Activated CD8-positive, alpha-beta memory T cell treated with anti-CD3 and anti-CD28 coated beads, Interleukin-2, amount 10 ng/mL, durations not matched to agents 7 days and 5 days (primary cell): ENCODE measurements at places on chromosomes 7 and 10. TPM values are rescaled to one million over a fixed set of nuclear protein-coding genes. Genes with fewer than 3 reads are reported as not detected.

DNA sequence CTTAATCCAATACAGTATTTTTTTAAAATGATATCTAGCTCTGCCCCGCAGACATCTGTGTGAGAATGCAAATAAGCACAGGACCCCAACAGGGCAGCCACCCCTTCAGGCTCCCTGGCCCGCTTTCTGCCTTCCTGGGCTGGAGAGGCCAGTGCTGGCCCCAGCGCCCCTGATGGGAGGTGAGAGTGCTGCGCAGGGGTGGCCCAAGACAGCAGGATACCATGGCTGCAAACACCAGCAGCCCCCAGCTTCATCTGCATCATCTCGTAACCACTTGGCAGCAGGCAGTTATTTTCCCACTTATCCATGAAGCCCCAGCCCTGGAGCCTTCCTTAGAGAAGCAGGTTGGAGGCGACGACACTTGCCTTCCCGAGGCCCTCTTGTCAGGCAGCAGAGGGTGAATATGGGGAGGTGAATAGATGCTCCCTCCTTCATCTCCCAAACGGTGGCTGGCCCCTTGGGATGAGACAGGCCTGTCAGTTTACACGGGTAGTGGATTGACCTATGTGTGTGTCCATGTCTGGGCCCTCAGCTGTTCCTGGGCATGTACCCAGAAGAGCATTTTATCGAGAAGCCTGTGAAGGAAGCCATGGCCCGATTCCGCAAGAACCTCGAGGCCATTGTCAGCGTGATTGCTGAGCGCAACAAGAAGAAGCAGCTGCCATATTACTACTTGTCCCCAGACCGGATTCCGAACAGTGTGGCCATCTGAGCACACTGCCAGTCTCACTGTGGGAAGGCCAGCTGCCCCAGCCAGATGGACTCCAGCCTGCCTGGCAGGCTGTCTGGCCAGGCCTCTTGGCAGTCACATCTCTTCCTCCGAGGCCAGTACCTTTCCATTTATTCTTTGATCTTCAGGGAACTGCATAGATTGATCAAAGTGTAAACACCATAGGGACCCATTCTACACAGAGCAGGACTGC is 71.2 kb downstream of the ALOX5 start:
- no peak for DNase-seq

SNCG gene
- not detected for total RNA-seq

GRCh38 chr7:18494821-18495408 is 634 bp upstream of the HDAC9 start:
- DNase-seq, result no peak

DNA sequence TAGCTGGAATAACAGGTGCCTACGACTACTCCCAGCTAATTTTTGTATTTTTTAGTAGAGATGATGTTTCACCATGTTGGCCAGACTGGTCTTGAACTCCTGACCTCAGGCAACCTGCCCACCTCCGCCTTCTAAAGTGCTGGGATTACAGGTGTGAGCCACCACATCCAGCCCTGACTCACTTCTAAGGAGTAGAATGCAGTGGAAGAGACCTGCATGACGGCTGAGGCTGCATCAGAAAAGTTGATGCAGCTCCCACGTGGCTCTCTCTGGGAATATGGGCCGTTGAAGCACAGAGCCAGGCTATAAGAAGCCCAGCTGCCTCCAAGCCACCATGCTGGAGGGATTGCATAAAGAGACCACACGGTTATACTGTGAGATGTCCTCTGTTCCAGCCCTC is 21.6 kb upstream of the ASL start:
- no peak for DNase-seq

DNA sequence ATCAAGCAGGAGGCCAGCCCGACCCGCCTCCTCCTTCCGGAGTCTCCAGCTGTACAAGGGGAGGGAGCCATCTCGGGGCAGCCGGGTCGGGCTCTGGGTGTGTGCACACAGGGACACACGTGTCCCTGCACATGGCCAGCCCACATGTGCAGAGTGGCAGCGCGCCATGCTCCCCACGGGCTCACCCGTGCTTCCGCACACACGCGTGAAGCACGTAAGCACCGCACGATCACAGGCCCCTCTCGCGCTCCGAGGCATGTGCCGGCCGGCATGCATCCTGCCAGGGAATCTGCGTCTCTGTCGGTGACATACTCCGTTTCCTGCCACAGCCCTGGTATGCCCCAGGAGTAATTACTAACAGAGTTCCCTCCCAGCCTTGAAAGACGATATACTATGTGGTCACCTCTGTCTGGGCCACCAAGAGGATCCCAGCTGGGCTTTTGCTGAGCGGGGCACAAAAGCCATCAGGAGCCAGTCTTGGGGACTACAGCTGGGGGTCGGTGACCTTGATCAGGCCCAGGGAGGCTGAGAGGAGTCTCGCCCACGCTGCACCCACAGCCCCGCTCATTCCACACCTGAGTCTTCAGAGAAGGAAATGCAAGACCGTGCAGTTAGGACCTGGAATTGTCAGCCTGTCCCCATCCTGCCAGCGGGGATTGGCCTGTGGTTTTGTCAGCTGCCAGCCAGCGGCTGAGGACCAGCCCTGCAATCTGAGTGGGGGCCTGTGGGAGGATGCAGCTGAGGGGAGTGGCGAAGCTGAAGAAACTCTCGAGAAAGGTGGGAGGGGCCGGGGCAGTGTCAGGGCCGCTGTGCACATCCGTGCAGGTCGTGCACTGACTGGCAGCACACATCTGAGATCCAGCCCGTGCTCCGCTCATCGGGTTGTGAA is 11.0 kb upstream of the LFNG start:
- DNase-seq, result peak; percentile 86

DNA sequence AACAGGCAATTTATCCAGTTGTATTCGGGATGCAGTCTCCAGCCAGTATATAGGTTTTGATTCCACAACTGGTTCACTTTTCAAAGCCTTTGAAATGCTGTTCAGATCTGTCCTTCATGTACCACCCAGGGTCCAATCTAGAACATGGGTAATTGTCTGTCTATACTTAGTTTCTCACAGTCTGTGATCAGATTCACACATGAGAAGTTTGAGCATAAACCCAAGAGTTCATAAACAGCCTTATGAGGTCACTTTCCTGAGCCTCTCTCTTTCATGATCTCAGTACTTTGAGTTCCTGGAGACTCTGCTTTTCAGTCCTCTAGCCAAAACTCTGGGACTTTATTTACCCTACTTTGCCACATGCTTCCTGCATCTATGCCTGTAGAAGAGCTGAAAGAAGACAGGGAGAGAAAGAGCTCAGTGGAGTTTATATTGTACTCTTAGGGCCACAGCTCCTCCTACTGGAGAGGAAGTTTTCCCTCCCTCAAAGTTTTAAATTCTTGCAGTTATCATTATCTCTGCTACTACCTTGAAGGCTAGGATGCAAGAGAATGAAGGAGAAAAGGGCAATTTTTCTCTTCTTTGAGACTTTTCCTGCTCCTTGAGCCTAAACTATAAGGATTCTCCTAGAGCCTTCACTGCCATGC is 172.0 kb downstream of the ZEB1 start:
- DNase-seq, result peak; percentile 36
